ENCODE measurements at places on chromosomes 4 and X. TPM values are rescaled to one million over a fixed set of nuclear protein-coding genes. Genes with fewer than 3 reads are reported as not detected.

Gene DUSP21
- not detected for total RNA-seq

Gene TEX28
- total RNA-seq = not detected

Gene TEX13B
- total RNA-seq = not detected

Gene COX7B2
- not detected for total RNA-seq
